Stimulated activated CD4-positive, alpha-beta T cell treated with anti-CD3 and anti-CD28 coated beads, Interleukin-15, amount 100 ng/mL, for 1 hour (primary cell): ENCODE measurements at places on chromosomes 12 and 14.

GRCh38 chr14:23523229-23524016, 28.1 kb downstream of the ZFHX2 start:
- no peak for DNase-seq

DNA sequence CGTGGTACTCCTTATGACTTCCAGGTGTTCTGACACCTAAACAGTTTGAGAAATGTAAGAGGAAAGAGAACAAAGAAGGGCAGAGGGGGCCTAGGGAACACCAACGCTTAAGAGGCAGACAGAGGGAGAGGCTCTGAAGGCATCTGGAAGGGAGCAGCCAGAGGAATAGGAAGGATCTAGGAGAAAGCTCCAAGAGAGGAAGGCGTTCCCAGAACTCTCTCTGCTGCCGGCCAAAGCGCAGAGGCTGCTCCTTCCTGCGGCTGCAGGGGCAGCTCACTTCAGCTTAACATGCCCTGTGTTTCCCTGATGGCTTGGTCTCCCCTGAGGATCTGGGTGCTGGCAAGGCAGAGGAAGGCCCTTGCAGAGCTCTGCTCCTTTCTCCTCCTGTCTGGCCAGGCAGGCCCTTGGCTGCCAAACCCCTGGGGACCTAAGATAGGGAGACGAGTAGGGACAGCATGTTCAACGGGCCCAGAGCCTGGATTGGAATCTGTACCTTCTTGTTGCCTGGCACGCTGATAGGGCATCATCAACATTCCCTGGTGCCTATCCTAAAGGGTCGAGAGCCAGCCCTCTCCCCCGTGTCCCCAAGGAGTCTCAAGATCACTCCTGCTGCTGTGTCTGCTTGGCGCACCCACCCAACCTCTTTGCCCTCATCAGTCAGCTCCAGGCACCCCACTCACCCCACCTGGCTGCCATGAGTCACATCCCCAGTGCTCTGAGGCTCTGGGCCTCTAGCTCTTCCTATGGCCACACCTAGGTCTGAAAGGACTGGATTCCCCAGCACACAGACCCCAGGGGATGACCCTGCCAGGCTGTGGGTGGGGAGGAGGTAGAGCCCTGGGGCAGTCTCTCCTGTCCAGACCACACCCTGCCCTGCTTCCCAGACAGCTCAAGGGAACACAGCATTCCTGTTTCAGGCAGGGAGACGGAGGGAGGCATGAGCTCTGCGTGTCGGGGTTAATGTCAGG, 45.6 kb downstream of the LTBP2 start:
- no peak for DNase-seq

- no peak for DNase-seq
Observed at GRCh38 chr12:76069339-76069738, 15.1 kb downstream of the NAP1L1 start.

DNA sequence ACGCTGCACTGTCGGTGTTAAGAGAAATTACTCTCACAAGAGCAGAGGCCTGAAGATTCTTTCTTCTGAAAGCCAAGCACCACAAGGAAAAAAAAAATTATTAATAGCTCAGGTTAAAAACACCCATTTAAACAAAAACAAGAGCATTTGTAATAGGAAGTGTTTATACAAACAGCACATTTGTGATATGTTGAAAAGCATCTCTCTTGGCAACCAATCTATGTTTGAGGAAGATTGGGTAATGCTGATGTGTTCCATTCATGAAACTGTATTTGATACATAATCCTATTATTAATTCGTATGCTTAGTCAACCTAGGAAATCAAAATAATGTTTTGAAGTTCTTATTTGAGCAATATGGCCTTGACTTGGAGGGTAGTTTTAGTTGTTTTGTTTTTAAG, 36.5 kb downstream of the SSPN start:
- no peak for DNase-seq

DNA sequence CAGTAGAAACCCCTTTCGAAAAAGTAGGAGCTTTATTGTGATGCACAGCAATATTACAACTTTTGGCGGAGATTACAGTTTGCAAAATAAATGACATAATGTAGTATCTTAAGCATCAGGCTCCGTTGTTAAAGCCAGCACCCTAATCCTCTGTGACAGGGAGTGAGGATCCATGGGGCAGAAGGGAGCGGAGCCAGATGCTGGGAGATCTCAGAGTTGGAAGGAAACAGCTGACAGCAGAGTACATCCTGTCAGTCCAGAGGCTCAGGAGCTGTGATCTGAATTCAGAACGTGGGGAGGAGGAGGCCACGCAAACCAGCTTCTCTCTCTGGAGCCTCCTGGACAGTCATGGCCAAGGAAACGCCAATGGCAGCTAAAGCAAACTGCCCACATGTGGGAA, 55.7 kb downstream of the TMTC1 start:
- no peak for DNase-seq

DNA sequence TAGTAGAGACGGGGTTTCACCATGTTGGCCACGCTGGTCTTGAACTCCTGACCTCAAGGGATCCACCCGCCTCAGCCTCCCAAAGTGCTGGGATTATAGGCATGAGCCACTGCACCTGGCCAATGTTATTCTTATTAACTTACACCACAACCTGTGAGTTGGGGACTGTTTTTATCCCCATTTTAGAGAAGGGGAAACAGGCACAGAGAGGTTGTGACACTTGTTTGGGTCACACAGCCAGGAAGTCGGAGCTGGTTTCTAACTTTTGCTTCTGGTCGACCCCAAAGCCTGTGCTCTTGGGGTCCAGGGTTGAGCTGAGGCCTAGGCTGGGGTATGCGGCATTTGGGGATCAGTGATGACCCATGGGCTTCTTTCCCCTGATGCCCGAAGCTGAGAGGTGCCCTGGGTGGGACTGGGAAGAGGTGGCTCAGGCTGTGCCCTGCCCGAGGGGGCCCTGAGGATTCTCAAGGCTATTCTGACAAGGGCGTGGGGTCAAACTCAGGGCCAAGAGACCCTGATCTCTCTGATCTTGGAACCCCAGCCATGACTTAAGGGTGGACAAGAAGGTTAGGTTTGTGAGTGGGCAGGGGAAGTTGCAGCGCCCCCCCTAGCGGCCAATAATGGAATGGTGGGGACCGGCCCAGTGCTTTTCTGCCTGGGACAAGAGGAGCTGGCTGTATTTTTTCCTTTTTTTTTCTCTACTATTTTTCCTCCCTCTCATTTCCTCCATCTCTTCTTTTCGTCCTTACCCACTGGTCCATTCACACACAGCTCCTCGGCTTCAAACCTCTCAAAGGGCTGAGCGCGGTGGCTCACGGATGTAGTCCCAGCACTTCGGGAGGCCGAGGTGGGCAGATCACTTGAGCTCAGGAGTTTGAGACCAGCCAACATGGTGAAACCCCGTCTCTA, 3.0 kb downstream of the SDSL start:
- peak; percentile 38 for DNase-seq

GRCh38 chr12:108175310-108175709, 46.2 kb downstream of the WSCD2 start:
- no peak for DNase-seq

- no peak for DNase-seq
Observed at GRCh38 chr14:33230021-33230420, 291.3 kb downstream of the NPAS3 start.

DNA sequence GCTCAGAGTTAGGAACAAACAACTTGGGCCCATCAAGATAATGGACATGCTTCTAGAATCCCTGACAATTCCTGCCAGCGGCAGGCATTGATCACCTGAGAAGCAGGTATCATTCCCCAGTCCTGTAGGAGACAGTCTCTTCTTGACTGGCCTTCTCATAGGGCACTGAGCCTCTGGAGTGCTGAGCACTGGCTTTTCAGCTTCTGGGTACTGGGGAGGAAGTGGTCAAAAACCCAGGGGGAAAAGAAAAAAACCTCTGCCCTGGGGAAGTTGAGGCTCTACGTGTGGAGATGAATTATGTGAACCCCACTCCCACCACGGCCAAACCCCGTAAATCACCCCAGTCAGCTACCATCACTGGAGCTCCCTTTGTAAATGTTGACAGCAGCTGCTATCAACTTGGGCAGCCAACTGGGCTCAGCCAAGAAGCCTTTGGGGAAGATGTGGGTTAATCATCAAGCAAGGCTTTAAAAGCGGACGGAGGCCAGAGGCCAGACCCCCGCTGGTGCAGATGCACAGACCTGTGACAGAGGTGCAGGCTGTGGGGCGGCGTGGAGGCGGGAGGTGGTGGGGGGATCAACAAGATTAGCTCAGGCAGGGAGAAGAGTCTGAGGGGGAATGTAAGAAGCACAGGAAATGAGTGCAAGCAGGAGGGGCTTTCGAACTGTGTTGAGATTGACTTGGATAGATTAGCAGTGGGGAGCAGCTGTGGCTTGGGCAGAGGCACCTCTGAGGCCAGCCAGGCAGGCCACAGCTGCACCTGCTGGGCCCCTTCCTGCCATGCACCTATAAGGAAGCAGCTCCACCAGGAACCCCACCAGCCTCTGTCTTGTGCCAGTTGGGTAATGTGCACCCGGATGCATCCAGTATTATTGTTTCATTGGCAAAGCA, 105.4 kb upstream of the HIF1A start:
- no peak for DNase-seq

DNA sequence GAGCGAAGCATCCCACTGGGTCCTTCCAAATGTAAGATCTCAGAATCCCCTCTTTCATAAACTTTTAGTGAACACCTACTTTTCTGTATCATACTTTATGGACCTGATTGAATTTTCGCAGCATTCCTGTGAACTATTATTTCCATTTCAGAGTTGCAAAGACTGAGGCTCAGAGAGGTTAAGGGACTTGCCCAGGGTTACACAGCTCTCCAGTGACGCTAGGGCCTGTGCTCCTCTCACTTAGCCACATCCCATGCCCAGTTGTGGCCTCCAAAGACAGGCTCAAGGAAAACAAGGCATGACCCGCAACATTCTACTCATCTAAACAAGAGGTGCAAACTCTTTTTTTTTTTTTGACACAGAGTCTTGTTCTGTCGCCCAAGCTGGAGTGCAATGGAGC, 25.9 kb upstream of the SPPL3 start:
- DNase-seq = no peak

DNA sequence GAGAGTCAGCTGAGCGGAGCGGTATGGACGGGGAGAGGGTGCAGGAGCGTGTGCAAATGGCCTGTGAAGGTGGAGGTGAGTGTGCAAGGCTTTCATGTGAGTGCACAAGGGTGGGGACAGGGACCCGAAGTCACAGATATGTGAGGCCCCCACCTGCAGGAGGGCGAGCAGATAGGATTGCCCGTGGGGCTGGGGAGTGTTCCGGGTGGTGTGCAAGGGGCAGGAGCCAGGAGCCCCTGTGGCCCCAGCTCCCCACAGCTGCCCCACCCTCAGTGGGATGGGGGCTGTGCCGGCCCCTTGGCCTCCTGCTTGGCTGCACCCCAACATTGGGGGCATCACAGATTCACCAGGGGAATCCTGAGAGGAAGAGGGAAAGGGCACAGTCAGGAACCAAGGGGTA, 5.5 kb upstream of the ZNF384 start:
- no peak for DNase-seq

GRCh38 chr14:95285566-95285965, 34.1 kb downstream of the CLMN start:
- no peak for DNase-seq

DNA sequence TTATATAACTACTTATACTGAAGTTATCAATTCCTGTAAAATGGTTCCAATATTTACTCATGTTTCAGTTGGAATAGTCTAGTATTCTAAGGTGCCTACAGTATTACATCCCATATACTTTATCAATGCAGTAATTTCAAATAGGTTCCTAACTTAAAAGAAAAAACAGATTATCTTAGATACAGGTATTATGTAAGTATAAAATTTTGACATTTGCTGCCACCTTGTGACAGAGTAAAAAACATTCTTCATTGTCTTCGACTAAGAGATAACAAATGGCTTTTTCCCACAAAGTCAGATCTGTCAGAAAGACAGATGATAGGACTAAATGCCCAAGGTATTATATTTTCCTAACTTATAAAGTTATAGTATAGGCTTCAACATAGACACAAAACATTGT, 78.7 kb downstream of the TXNDC16 start:
- no peak for DNase-seq

DNA sequence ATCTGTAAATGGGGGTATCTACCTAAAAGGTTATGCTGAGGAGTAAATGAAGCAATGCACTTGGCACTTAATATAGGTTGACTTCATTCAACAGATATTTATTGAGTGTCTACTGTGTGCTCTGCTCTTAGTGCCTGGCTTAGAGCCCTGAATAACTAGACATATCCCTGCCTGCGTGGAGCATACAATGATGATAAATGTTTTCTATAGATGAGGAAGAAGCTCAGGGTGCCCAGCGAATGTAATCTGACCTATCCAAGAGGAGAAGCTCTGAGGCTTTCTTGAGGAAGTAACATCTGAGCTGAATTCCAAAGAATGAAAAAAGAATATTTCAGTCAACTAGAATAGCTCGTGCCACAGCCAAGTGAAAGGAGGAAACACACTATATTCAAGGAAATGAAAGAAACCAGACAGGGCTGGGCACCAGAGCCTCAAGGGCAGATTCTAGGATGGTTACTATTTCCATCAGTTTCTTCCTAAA, 17.9 kb upstream of the HIGD1C start:
- no peak for DNase-seq

DNA sequence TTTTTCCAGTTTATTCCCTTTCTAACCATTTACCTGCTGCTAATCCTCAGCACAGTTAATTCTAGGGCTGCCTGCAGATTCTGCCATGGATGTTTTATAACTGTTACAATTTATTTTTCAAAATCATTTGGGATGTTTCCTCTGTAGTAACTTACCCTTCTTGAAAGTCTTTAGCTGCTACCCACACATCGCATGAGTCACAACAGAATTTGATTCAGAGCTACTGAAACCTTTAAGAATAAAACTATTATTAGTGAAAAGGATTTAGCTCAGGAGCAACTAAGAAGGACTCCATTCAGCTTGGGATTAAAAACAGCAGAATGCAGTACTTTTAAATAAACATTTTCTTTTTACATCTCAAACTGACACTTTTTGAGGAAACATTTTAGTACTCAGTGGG, 41.7 kb upstream of the RGS6 start:
- no peak for DNase-seq

DNA sequence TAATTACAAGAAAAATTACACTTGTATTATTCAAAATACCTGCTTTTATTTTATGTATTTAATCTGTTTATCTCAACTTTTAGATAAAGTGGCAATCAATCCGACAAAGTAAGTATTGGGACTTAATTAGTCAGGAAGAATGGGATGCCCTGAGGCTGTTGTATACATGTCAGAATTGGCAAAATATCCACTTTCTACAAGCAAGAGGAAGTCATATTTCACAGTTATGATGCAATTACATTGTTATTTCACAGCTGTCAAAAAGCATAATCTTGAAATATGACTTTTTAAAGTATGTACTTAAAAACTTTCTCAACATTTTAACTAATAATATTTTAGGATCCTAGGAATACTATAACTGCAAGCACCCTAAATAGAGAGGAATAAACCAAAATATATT, 357.1 kb upstream of the MGAT4C start:
- DNase-seq = no peak

- DNase-seq = no peak
Observed at GRCh38 chr14:95126906-95127530, 30.3 kb downstream of the DICER1 start.

DNA sequence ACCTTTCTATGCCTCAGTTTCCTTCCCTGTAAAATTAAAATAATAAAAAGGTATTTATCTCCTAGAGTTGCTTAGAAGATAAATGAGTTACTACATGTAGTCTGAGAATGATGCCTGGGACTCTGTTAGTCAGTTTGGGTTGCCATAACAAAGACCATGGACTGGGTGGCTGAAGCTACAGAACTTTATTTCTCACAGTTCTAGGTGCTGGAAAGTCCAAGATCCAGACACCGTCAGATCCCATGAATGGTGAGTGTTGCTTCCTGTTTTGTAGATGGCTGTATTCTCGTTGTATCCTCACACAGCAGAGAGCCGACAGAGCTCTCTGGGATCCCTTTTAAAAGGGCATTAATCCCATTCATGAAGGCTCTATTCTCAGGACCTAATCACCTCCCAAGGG, 64.0 kb upstream of the LTA4H start:
- DNase-seq = no peak

- no peak for DNase-seq
Observed at GRCh38 chr12:21676776-21677175, 19.1 kb upstream of the LDHB start.
